RPMI8226 (cell line): ENCODE measurements at places on chromosomes 3 and 15.

DNA sequence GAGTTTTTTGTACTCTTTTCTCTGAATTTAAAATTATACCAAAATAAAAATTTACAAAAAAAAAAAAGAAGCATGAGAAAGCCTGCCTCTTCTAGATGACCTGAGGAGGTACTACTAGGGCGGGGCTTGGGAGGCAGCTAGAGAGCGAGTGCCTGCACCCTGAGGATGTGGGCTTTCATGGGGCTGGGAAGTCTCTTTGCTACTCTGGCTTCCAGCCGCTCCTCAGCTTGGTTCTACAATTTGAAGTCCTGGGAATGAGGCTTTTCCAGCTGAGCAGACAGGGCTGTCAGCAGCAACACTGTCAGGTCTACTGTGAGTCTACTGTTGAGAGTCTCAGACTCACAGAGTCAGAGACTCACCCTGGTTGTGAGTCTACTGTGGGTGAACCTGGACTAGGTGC is 8.2 kb upstream of the PSTPIP1 start:
- DNase-seq, result no peak

DNA sequence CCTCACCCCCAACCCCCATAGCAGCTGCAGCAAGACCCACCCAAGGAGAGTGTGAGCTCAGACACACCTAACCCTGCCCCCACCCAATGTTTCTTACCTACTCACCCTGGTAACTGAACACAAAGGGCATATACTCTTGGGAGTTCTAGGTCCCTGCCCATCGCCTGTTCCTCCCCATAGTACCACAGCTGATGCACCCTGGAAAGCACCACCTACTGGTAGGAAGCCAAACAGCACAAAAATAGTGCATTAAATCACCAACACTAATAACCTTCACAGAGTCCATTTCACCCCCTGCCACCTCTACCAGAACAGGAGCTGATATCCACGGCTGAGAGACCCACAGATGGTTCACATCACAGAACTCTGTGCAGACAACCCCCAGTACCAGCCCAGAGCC is 245.2 kb downstream of the EFHB start:
- peak; percentile 4 for DNase-seq

DNA sequence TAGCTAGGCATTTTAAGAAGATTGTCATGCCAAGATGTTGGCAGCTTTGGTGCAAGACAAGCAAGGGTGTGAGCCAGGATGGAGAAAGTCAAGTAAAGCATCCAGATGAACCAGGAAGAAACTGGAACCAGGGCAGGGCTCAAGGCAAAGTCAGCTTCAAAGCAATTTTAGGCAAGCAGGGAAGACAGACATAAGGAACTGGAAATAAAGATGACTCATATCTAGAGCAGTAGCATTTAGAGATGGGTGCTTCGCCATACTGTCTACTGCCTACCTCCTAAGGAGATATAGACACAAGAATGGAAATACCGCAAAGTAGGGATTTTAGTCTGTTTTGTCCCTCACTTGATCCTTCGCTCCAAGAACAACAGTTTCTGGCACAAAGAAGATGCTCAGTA is 59.9 kb downstream of the RYR3 start:
- no peak for DNase-seq

DNA sequence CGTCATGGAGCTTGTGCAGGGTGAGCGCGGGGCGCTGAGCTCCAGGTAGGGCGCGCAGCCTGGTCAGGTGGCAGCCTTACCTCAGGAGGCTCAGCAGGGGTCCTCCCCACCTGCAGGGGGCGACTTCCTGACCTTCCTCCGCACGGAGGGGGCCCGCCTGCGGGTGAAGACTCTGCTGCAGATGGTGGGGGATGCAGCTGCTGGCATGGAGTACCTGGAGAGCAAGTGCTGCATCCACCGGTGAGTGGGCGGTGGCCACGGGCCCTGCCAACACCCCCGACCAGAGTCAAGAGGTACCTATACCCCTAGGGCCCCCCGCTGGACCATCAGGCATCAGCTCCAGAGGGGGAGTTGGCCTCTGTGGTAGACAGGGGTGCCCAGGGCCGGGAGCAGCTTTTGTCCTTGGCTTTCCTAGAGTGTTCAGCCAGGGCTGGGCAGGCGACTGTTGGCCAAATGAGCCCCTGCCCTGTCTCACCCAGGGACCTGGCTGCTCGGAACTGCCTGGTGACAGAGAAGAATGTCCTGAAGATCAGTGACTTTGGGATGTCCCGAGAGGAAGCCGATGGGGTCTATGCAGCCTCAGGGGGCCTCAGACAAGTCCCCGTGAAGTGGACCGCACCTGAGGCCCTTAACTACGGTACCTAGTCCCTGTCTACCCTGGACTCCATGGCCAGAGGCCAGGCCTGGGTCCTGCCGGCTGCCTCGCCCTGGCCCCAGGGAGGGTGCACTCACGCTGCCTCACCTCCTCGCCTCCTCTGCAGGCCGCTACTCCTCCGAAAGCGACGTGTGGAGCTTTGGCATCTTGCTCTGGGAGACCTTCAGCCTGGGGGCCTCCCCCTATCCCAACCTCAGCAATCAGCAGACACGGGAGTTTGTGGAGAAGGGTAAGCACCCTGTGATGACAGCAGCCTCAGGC is 9.1 kb downstream of the FES start:
- no peak for DNase-seq

GRCh38 chr3:17478673-17479072 is 263.8 kb downstream of the TBC1D5 start:
- no peak for DNase-seq

GRCh38 chr3:46705022-46705530 is 3.9 kb downstream of the TMIE start:
- DNase-seq, result peak; percentile 70

DNA sequence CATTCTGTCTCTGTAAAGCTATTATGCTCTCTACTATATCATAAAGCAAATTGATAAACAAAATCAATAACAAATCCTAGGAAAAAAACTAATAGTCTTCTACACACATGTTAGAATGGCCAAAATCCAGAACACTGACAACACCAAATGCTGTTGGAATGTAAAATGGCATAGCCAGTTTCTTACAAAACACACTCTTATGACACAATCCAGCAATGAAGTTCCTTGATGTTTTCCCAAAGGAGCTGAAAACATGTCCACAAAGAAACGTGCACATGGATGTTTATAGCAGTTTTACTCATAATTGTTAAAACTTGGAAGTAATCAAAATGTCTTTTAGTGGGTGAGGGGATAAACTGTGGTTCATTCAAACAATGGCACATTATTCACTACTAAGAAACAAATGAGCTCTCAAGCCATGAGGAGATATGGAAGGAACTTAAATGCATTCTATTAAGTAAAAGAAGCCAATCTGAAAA is 32.7 kb downstream of the CADM2 start:
- no peak for DNase-seq

GRCh38 chr3:46318207-46318927 is 35.5 kb upstream of the CCR2 start:
- no peak for DNase-seq
